ENCODE measurements at places on chromosomes 16 and 17.

DNA sequence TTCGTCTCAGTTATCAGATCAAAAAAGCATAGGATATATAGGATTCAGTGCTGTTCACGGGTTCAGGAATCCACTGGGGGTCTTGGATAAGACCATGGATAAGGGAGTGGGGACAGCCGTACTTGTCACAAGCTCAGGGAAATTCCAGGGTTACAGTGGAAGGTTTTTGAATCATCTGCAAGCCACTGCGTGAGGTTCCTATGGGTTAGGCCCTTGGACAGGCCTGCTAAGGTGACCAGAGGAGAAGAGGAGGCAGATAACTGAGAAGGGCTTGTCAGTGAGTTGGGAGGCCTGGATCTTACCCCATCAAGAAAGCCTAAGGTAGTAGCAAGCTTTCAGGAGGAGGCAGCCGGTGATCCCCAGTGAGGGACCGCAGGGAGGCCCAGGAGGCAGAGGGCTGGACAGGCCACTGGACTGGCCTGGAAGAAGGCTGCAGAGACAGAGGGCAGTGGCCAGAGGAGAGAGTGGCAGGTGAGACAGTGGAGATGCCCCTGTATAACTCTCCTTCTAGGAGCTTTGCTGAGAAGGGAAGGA is 27.3 kb downstream of the NGFR start:
- DNase-seq, result no peak

DNA sequence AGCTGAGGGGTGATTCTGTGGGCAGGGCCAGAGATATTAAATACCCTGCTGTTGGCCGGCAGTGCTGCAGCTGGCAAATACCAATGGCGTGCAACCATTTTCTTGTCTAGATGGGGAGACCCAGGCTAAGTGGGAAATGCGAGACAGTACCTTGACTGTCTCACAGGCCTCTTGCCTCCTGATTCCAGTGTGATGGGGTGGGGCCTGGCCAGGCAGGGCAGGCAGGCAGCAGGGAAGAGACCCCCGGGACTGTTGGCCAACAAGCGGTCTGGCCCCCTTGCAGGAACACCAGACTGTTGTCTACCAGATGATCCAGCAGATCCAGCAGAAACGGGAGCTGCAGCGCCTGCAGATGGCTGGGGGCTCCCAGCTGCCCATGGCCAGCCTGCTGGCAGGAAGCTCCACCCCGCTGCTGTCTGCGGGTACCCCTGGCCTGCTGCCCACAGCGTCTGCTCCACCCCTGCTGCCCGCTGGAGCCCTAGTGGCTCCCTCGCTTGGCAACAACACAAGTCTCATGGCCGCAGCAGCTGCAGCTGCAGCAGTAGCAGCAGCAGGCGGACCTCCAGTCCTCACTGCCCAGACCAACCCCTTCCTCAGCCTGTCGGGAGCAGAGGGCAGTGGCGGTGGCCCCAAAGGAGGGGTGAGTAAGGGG is 5.7 kb upstream of the CISD3 start:
- peak; percentile 91 for DNase-seq

GRCh38 chr17:10265100-10265810 is 66.8 kb upstream of the GAS7 start:
- DNase-seq, result no peak

DNA sequence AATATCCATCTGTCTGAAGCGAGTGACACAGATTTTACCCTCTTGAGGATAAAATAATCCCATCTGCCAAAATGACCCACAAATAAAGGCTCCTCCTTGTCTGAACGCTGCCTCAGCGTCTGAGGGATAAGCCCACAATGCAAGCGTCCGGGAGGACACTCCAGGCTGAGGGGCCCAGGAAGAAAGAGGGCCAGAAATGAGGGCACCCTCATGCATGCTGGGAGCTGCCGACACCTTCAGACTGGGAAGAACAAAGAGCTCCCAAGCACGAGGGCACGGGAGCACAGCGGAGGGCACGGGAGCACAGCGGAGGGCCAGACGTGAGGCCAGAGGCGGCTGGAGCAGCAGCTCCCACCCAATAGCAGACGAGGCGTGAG is 126.9 kb downstream of the ZNF778 start:
- DNase-seq, result no peak

DNA sequence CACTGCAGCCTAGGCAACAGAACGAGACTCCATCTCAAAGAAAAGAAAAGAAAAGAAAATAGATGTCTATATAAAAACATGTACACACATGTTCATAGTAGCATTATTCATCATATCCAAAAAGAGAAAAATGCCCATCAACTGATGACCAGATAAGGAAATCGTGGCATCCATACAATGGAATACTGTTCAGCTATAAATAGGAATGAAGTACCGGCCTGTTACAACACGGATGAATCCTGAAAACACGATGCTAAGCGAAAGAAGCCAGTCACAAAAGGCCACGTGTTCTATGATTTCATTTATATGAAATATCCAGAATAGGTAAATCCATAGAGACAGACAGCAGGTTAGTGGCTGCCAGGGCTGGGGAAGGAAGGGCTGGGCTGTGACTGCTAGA is 65.8 kb downstream of the TBC1D16 start:
- DNase-seq, result peak; percentile 8
